ENCODE measurements at places on chromosomes 16 and 17. TPM values are rescaled to one million over a fixed set of nuclear protein-coding genes. Genes with fewer than 3 reads are reported as not detected.

- no peak for DNase-seq
These were observed 14.7 kb downstream of the ABR start for GRCh38 chr17:1164935-1165556.

DNA sequence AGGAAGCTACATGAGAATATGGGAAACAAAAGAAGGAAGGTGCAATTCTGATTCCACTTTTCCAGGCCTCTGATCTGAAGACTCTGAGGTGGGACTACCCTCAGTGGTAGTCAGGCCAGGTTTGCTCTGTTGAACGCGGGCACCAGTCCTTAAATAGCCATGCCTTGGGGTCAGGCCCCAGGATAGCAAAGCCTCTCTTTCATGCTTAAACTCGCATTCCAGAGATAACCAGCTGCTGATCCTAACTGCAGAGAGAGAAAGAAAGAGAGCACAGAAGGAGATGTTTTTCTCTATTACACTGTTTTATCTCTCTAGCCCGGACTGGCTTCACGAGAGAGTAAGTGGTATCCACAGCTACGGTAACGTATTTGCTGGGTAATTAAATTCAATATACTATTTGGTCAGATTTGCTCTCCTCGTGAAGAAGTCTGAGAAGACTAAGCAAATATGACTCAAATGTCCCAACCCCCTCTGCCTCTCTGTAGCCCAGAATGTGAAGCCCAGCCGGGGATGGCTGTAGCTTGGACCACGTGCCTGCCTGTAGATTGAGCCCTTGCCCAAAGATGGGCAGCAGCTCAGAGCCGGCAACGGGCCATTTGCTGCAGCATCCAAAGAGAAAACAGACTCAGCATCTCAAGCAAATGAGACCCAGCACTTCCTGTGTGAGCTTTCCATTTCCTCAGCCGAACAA, 122.2 kb downstream of the SMG6 start:
- DNase-seq, result peak; percentile 85

GRCh38 chr16:81313701-81314602, 810 bp upstream of the GAN start:
- DNase-seq, result no peak

DNA sequence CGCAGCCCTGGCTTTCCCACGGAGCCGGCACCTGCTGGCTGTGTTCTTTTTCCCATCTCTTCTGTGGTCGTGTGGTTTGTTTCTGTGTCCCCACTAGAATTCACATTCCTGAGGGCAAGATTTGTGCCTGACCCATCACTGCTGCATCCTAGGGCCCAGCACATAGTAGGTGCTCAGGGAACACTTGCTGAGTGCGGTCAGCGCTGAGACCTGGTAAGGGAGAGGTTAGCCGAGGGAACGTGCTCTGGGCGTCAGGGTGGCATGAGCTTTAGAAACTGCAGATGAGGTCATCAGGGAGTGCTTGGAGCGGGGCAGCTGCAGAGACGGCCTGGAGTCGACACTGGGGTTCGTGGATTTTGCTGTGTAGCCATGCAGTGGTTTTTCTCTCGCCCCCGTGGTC, 5.9 kb downstream of the DEF8 start:
- DNase-seq, result no peak

XAF1 gene
- total RNA-seq, result 30.2 TPM

- DNase-seq, result no peak
These were observed 16.6 kb downstream of the MAP3K14 start for GRCh38 chr17:45300060-45300751.

- DNase-seq, result no peak
These were observed 114.7 kb upstream of the NLRP1 start for GRCh38 chr17:5698959-5699358.

- no peak for DNase-seq
These were observed 41.9 kb downstream of the FTO start for GRCh38 chr16:53745753-53746266.

- no peak for DNase-seq
These were observed 74.8 kb upstream of the CDC42EP4 start for GRCh38 chr17:73386561-73386960.

EFTUD2 gene
- 69.4 TPM for total RNA-seq

PIRT gene
- 58.0 TPM for total RNA-seq

RNF151 gene
- total RNA-seq, result not detected

GRCh38 chr17:43328650-43329049, 70.1 kb upstream of the ARL4D start:
- no peak for DNase-seq

SDR42E1 gene
- total RNA-seq, result 0.79 TPM

Measured in spinal cord (tissue), 10 donors.